Left renal pelvis (tissue), 4 donors: ENCODE measurements at places on chromosomes 7 and 10. TPM values are rescaled to one million over a fixed set of nuclear protein-coding genes. Genes with fewer than 3 reads are reported as not detected.

- no peak for DNase-seq
These were observed 176.1 kb upstream of the CDC14C start for GRCh38 chr7:48748081-48748833.

DNA sequence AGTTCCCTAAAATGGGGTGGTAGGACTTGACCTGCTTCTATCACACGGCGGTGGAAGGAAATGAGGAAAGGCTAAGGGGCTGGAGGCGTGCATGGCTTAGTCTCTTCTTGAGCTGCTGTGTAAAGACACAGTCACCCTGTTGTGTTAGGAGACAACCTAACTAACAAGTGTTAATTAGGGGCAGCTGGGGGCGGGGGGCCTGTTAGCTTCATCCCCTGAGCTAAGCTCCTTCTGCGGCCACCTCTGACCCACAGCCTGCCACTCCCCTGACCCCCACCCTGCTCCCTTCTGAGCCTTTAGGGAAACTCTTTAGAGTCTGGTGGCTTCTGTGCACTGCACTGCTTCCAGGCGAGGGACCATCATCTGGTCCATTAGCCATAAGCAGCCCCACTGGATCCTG lies 28.0 kb downstream of the COL17A1 start:
- DNase-seq: no peak

TAS2R4 gene
- polyA plus RNA-seq: 2.0 TPM

GRCh38 chr7:90212149-90212495 lies 582 bp downstream of the STEAP2 start:
- DNase-seq: no peak

- DNase-seq: no peak
These were observed 511.3 kb downstream of the ARL4A start for GRCh38 chr7:13198727-13199126.

- no peak for DNase-seq
These were observed 23.2 kb downstream of the LDB3 start for GRCh38 chr10:86691333-86692022.

GRCh38 chr7:132152131-132152889 lies 424.0 kb downstream of the PLXNA4 start:
- DNase-seq: no peak
